Smooth muscle cell of the umbilical artery (primary cell): ENCODE measurements at places on chromosomes 1 and 21. TPM values are rescaled to one million over a fixed set of nuclear protein-coding genes. Genes with fewer than 3 reads are reported as not detected.

The TDRD5 gene
- not detected in 2 replicates for total RNA-seq

The LRRC7 gene
- 0.46 TPM in 1 of 2 replicates, not detected in the other for total RNA-seq

The ATP6V1G3 gene
- total RNA-seq: not detected in 2 replicates

The KCTD3 gene
- 30.0 and 56.2 TPM in 2 replicates for total RNA-seq

The SPRR1B gene
- total RNA-seq: not detected in 2 replicates

The A3GALT2 gene
- not detected in 2 replicates for total RNA-seq

The MTF1 gene
- total RNA-seq: 4.2 and 6.7 TPM in 2 replicates

The ANGPTL3 gene
- total RNA-seq: under 0.01 TPM in 1 of 2 replicates, not detected in the other

The GPA33 gene
- total RNA-seq: not detected in 2 replicates

The KLHDC9 gene
- 1.2 and 1.5 TPM in 2 replicates for total RNA-seq

The NFIA gene
- 2.7 and 4.2 TPM in 2 replicates for total RNA-seq

The CYP4Z1 gene
- not detected in 2 replicates for total RNA-seq

The FCAMR gene
- total RNA-seq: not detected in 2 replicates

The PKN2 gene
- 25.8 and 41.1 TPM in 2 replicates for total RNA-seq

The PRMT2 gene
- 170 and 214 TPM in 2 replicates for total RNA-seq

The TMEM52 gene
- 0.32 TPM in 1 of 2 replicates, not detected in the other for total RNA-seq

The TPRG1L gene
- total RNA-seq: 25.8 and 26.9 TPM in 2 replicates

The ZBTB40 gene
- total RNA-seq: 10.1 and 12.6 TPM in 2 replicates

The TRAF3IP3 gene
- not detected in 2 replicates for total RNA-seq

The RIPPLY3 gene
- total RNA-seq: not detected in 2 replicates

The PRCC gene
- total RNA-seq: 8.6 and 12.8 TPM in 2 replicates

The OLFML3 gene
- total RNA-seq: 120 and 270 TPM in 2 replicates

The S100A8 gene
- total RNA-seq: not detected in 2 replicates

The RNF11 gene
- 91.8 and 104 TPM in 2 replicates for total RNA-seq

The SZRD1 gene
- total RNA-seq: 16.9 and 39.4 TPM in 2 replicates

The SH2D2A gene
- 0.30 TPM in 1 of 2 replicates, not detected in the other for total RNA-seq

The CHTOP gene
- total RNA-seq: 26.7 and 31.8 TPM in 2 replicates

The C1QA gene
- total RNA-seq: not detected in 2 replicates

The NBPF15 gene
- 38.0 and 76.5 TPM in 2 replicates for total RNA-seq

The GPR3 gene
- total RNA-seq: 0.89 and 1.1 TPM in 2 replicates

The SRRM1 gene
- 26.7 and 42.2 TPM in 2 replicates for total RNA-seq

The DRAXIN gene
- total RNA-seq: under 0.01 and 1.2 TPM in 2 replicates

The LCE3E gene
- not detected in 2 replicates for total RNA-seq
